NCI-H2081 (cell line): ENCODE measurements at places on chromosomes 12 and 14.
A peak's percentile ranks its signal among the peaks of the same experiment; 100 is the strongest.

DNA sequence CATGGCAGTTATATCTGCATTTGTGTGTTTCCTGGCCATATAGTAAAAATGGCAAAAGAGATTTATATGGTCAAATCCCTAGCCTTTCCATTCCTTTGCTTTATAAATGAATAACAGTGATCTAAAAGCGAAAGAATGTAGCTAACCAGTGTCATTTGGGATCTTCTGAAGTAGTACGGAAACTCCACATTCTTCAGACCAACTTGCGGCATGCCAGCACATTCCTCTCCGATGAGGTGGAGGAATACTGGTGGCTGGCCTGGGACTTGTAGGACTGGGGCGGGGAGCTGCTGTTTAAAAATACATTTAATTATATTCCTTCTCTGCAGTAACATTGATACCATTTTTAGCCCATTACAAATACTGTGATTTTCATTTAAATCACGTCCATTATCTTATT lies 85.3 kb downstream of the SAMD4A start:
- DNase-seq = no peak

DNA sequence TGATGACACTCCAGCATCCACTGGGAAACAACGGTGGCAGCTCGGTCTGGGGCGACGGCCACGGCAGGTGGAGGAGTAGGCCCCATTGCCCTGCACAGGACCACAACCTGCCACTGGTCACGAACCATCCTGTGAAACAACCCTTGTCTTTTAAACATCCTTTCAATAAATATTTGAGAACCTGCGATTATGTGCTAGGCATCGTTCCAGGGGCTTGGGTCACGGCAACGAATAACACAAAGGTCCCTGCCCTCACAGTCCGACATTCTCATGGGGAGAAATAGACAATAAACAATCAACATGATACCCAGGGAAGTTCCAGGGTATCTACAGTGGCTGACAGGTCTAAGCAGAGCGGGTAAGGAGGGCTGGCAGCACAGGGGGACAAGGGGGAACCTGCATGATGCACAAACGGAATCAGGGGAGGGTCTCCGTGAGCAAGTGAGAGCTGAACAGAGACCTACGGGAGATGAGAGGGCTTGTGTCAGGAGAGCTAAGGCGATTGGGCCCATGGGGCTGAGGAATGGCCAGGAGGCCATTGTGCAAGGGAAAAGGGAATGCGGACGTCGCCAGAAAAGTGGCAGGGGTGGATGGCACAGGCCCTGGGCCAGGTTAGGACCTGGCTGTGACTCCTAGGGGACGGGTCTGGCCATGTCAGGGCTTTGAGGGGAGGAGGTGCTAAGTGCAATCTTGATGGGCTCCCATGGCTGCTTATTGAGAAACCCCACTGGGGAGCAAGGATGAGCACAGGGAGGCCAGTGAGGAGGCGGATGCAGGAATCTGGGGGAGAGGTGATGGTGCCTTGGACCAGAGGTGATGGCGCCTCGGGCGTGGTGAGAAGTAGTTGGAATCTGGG lies 9.7 kb downstream of the SCARB1 start:
- no peak for DNase-seq

GRCh38 chr14:94312481-94313246 lies 10.5 kb downstream of the SERPINA6 start:
- no peak for DNase-seq

DNA sequence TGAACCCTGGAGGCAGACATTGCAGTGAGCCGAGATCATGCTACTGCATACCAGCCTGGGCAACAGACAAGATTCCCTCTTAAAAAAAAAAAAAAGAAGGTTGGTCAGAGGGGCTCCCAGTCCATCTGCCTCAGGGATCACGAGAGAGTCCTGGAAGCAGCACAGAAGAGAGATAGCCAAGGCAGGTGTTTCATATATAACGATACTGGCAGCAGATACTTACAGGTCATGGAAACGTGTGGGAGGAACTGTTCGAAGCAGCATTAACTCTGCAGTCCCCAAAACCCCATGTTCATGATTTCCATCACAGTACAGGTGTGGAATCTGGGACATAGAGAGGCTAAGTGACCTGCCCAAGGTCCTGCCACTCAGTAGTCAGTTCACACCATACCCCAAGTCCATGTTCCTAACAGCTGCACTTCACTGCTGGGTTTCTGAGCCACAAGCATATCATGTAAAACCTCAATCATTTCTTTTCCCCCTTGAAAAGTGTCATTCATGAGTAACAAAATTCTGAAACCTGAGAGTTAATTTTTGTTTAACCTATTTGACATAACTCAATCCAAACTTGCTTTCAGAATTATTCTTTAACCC lies 16.7 kb downstream of the CDK2AP1 start:
- no peak for DNase-seq

- DNase-seq = no peak
These were observed 22.2 kb downstream of the FCF1 start for GRCh38 chr14:74735125-74735524.

- DNase-seq = no peak
These were observed 19.5 kb downstream of the IRF2BPL start for GRCh38 chr14:77009014-77009413.

DNA sequence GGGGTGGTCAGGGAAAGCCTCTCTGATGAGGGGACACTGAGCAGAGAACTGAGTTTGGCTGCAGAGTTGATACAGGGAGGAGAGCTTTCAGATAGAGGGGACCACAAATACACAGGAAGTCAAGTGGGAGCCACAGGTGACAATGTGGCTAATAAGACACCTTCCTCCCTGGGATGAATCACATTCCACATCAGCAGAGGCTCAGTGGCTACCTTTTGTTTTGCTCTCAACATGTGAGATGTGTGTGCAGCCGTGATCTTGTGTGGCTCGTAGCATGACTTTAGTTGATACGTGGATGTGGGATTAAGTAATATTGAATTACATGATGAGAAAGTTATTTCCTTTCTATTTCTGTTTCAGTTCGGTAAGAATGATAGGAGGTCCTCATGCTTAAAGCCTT lies 7.5 kb downstream of the CRADD start:
- DNase-seq = no peak

GRCh38 chr12:127621366-127621765 lies 645.6 kb upstream of the TMEM132C start:
- DNase-seq = no peak

DNA sequence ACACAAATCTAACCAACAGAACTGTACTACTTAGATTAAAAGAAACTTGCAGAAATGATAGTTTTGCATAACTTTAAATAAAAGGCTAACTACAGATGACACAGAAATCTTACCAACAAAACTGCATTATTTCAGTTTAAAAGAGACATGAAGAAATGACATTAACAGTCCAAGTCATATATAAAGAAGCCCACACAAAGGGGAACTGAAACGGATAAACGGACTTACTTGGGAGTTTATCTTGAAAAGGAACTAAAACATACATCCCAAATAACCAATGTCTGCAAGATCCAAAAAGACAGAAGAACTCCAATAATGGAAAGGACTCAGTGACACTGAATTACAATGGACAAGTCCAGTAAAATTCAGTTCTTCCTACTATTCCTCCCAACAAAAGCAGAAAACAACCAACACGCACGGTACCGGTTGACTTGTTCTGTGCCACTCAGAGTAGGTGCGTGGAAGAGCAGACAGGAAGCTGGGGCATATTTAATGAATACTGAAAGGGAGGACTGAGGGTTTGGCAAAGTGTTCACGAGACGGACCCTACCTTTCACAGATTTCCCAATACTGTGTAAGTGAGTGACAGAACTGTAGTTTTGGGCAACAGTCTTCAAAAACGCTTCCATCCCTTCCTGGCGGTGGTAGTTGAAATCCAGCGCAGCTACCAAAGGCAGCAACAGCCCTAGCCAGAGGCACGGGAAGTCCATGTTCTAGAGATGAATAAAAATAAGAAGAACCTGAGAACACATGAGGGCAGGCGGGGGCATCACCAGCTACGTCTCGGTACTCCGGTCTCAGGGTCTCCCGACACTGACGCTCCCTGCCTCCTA lies 627 bp downstream of the CPM start:
- peak; percentile 5 for DNase-seq

GRCh38 chr14:46571970-46572369 lies 79.6 kb downstream of the RPL10L start:
- no peak for DNase-seq

- DNase-seq = no peak
These were observed 6.4 kb upstream of the SMUG1 start for GRCh38 chr12:54195080-54195736.

- no peak for DNase-seq
These were observed 25.9 kb upstream of the LGALS3 start for GRCh38 chr14:55103005-55103640.

- DNase-seq = no peak
These were observed 490 bp downstream of the RILPL1 start for GRCh38 chr12:123532808-123533649.

GRCh38 chr12:78885466-78885865 lies 20.9 kb downstream of the SYT1 start:
- DNase-seq = peak; percentile 86

GRCh38 chr12:53424626-53425514 lies 1.2 kb downstream of the AMHR2 start:
- DNase-seq = no peak

DNA sequence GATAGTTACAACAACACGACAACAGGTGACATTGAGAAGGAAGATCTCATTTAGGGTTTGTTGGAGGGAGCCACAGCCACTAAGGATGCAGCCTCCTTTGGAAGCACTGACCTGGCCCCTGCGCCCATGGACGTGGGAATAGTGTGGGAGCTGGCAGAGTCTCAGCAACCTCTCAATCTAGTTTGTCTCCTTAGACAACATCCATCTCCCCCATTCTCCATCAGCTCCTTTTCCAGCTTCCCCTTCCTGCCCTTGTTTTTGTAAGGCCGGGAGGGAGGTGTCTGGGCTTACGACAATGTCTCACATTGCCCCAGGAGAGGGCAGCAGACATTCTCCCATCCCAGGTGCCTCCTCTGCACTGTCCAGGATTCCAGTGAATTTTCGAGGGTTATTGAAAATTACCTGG lies 170.2 kb upstream of the PZP start:
- peak; percentile 11 for DNase-seq

DNA sequence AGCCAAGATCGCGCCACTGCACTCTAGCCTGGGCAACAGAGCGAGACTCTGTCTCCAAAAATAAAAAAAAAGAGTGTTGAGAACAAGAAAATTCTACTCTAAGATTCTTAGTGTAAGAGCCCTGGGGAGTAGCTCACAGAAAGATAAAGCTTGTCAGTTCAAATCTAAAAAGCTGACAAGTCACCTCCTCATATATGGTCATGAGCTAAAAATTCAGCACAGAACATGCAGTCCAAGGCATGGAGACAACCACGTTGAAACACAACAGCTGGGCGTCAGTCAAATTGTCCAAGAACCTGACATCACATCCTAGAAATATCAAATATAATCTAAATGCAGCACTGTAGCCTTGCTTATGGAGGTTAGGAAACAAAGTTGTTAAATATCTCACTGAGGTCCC lies 47.8 kb downstream of the CLIP1 start:
- DNase-seq = no peak

GRCh38 chr12:119940897-119941296 lies 48.1 kb upstream of the BICDL1 start:
- DNase-seq = no peak

GRCh38 chr12:40969796-40970195 lies 218.3 kb upstream of the PDZRN4 start:
- no peak for DNase-seq

- no peak for DNase-seq
These were observed 94.2 kb downstream of the LLPH start for GRCh38 chr12:66036317-66036716.

- no peak for DNase-seq
These were observed 57.8 kb upstream of the MAX start for GRCh38 chr14:65160091-65160490.

GRCh38 chr12:122421187-122421820 lies 1.2 kb downstream of the CLIP1 start:
- peak; percentile 33 for DNase-seq

- no peak for DNase-seq
These were observed 11.4 kb upstream of the CATSPERB start for GRCh38 chr14:91743305-91743653.

DNA sequence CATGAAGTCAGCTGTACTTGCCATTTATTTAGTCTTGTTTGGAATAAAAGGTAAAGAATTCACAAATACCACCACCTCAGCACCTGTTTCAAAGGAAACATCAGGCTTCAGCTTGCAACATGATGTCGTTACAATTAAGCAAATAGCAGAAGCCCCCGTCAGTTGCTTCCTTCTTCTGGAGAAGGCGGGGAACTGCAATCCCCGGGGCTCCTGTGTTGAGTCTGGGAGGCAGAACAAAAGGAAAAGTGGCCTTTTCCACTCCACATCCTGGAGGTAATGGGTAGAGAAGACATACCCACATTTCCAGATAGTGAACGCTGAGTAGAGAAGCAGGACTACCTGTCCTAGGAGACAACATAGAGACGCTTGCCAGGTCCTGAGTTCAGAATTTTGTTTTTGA lies 92.8 kb downstream of the DNAH10 start:
- peak; percentile 11 for DNase-seq

GRCh38 chr12:18158774-18159557 lies 69.0 kb upstream of the RERGL start:
- DNase-seq = peak; percentile 11

- no peak for DNase-seq
These were observed 21.3 kb upstream of the HSP90B1 start for GRCh38 chr12:103908877-103909276.

- DNase-seq = peak; percentile 6
These were observed 46.9 kb downstream of the COCH start for GRCh38 chr14:30921305-30921704.

- no peak for DNase-seq
These were observed 109.3 kb downstream of the PTPRQ start for GRCh38 chr12:80553316-80553715.

DNA sequence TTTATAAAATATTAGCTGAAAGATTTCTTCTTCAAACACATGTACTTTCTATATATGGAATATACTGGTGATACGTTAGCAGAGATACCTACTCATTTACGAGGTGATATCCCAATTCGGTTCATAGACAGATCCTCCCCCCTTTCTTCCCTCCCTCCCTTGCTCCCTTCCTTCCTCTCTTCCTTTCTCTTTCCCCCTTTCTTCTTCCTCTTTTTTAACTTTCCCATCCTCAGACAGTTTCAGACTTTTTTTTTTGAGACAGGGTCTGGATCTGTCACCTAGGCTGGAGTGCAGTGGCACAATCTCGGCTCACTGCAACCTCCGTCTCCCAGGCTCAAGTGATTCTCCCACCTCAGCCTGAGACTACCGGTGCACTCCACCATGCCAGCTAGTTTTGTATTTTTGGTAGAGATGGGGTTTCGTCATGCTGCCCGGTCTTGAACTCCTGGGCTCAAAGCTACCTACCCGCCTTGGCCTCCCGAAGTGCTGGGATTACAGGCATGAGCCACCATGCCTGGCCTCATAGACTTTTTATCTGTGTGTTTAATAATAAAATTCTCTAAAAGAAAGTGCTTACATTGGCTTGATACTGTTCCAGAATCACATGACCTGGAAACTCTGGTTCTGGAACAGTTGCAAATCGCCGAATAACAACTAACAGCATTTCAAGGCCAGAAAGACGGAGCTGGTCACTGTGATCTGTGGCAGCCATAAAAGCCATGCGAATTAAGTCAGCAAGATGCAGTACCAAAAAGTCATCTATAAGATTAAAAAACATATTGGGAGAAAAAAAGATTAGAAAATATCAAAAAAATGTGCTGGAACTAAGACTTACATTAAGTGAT lies 99.2 kb downstream of the HEATR5A start:
- no peak for DNase-seq

GRCh38 chr12:7934091-7934888 lies 1.7 kb downstream of the SLC2A3 start:
- no peak for DNase-seq

GRCh38 chr12:16560273-16560672 lies 45.7 kb downstream of the LMO3 start:
- DNase-seq = no peak
